ENCODE measurements at places on chromosomes 5 and 9. TPM values are rescaled to one million over a fixed set of nuclear protein-coding genes. Genes with fewer than 3 reads are reported as not detected.
A peak's percentile ranks its signal among the peaks of the same experiment; 100 is the strongest.

DNA sequence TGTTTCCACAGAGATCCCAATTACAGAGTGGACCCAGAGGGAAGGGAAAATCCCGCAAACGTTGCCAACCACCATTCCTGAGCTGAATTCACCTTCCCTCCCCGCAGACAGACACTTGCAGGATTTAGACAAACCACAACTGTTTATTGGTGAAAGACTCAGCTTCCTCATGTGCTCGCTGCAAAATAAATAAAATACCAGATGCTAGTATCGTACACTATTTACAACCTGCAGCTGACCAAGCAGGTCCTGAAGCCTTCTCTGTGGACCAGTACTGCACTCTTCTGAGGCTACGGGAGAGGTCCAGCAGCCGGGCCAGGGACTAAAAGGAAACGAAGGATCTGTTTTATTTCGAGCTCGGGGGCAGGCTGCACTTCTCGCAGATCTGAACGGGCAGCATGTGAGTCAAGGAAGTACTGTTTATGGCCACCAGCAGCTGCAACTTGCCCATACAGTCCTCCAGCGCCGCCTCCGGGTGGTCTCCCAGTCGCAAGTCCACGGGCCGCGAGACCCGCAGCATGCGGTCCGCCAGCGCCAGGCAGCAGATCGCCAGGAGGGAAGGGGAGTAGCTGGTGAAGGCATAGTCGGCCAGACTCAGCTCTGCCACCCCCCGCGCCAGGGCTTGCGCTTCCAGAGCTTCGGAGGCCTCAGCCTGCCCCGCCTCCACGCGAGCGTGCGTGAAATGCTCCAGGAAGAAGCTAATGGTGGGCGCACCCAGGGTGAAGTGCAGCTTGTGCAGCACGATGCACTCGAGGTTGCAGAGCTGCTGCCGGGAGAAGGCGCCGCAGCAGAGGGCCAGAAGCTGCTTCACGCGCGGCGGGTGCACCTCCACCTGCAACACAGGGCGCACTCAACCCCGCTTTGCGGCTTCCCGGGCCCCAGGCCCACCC is 2.1 kb downstream of the CCNO start:
- peak; percentile 52 for DNase-seq
- H3K27me3 ChIP-seq: peaks cover 100% of the 10 kb centered on the region
- H3K4me3 ChIP-seq: peak overlapping the region; percentile 58
- no peak overlapping the region for H3K27ac ChIP-seq
- peaks cover 25% of the 10 kb centered on the region for H3K4me1 ChIP-seq
- no peaks in the 10 kb centered on the region for H3K36me3 ChIP-seq

- no peak overlapping the region for H3K4me3 ChIP-seq
- H3K36me3 ChIP-seq: no peaks in the 10 kb centered on the region
- H3K27me3 ChIP-seq: no peaks in the 10 kb centered on the region
- H3K4me1 ChIP-seq: no peaks in the 10 kb centered on the region
- DNase-seq: peak; percentile 38
- no peak overlapping the region for H3K27ac ChIP-seq
These were observed 29.4 kb downstream of the ATPSCKMT start for GRCh38 chr5:10220248-10220647.

The VPS13A gene
- total RNA-seq: 39.9 TPM

DNA sequence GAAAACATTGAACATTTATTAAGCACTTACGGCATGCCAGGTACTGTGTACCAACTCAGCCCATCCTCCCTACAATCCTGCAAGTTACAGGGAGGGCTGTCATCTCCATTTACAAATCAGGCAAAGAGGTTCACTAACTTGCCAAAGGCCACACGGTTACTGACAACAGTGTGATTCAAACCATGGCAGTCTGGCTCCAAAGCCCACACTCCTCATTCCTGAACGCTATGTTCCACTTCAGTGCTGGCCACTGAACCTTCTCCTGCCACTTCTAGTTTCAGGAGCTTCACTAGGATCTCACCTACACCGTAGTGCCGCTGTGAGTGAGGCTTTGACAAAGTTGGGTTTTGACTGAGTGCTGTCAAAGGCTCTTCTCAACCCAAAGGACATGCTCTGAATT is 7.2 kb upstream of the LIFR start:
- no peak overlapping the region for H3K27ac ChIP-seq
- no peak for DNase-seq
- H3K4me1 ChIP-seq: no peaks in the 10 kb centered on the region
- H3K27me3 ChIP-seq: peaks cover 3% of the 10 kb centered on the region

DNA sequence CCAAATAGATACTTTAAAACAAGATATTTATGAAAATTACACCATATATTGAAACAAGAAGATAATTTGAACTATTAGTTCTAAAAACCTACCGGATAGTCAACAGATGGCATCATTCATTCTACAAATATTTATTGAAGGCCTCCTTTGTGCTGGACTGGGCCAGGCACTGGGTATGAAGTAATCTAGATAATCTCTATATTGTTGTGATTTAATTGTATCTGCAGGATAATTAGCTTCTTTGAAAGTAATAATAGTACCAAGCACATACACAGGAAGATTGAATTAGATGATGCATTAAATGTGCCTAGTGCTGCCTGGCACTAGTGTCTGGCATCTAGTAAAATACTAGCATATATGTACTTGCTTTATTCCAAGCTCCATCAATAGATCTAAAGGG is 735.2 kb upstream of the DMAC1 start:
- DNase-seq: no peak
- no peaks in the 10 kb centered on the region for H3K36me3 ChIP-seq
- no peak overlapping the region for H3K27ac ChIP-seq
- H3K4me1 ChIP-seq: peaks cover 9% of the 10 kb centered on the region

- H3K27ac ChIP-seq: no peak overlapping the region
- no peaks in the 10 kb centered on the region for H3K36me3 ChIP-seq
- no peak overlapping the region for H3K4me3 ChIP-seq
- peaks cover 6% of the 10 kb centered on the region for H3K4me1 ChIP-seq
- no peaks in the 10 kb centered on the region for H3K27me3 ChIP-seq
- no peak for DNase-seq
These were observed 85.7 kb upstream of the VCAN start for GRCh38 chr5:83385812-83386211.

The EIF4EBP3 gene
- 0.53 TPM for total RNA-seq

DNA sequence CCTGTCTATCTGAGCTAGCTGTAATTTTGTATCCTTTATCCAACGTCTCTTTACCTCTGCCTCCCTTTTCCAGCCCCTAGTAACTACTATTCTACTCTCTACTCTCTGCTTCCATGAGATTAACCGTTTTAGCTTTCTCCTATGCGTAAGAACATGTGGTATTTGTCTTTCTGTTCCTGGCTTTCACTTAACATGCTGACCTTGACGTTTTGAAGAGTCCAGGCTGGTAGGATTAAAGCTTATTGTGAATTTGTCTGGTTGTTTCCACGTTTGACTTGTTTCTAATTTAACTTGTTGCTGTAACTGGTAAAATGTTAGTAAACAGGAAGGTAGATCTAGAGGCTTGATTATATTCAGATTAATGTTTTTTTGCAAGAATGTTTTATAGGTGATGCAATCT is 385.3 kb downstream of the PSAT1 start:
- H3K27me3 ChIP-seq: no peaks in the 10 kb centered on the region
- H3K4me3 ChIP-seq: no peak overlapping the region
- DNase-seq: no peak
- H3K36me3 ChIP-seq: no peaks in the 10 kb centered on the region
- H3K4me1 ChIP-seq: peaks cover 22% of the 10 kb centered on the region
- no peak overlapping the region for H3K27ac ChIP-seq

- no peaks in the 10 kb centered on the region for H3K36me3 ChIP-seq
- no peak for DNase-seq
- H3K27ac ChIP-seq: no peak overlapping the region
- peaks cover 7% of the 10 kb centered on the region for H3K4me1 ChIP-seq
These were observed 118.0 kb upstream of the RAI14 start for GRCh38 chr5:34538026-34538672.

The RNF224 gene
- not detected for total RNA-seq

GRCh38 chr5:77171141-77171910 is 39.2 kb upstream of the PDE8B start:
- DNase-seq: no peak
- no peaks in the 10 kb centered on the region for H3K27me3 ChIP-seq
- no peaks in the 10 kb centered on the region for H3K4me1 ChIP-seq
- H3K36me3 ChIP-seq: no peaks in the 10 kb centered on the region
- H3K27ac ChIP-seq: no peak overlapping the region
- H3K4me3 ChIP-seq: no peak overlapping the region

DNA sequence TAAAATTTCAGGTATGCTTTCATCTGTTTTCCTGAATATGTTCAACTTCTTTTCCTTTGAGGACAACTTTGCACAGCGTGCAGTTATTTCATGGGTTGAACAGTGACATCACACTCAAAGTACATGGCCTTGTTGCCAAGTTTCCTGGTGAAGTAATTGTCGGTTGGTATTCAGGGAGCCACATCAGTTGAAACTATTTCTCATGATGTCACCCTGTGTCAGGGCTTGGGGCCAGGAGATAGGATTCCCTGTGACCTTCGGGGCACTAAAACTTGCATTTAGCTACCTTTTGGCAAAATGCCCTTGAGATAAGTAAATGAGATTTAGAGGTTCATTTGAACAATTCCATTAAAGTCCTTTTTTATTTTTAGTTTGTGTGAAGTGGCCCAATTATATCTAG is 383.9 kb downstream of the SH3GL2 start:
- no peaks in the 10 kb centered on the region for H3K4me1 ChIP-seq
- H3K36me3 ChIP-seq: no peaks in the 10 kb centered on the region
- DNase-seq: no peak
- H3K4me3 ChIP-seq: no peak overlapping the region
- no peaks in the 10 kb centered on the region for H3K27me3 ChIP-seq

- no peak overlapping the region for H3K4me3 ChIP-seq
- no peaks in the 10 kb centered on the region for H3K36me3 ChIP-seq
- H3K27ac ChIP-seq: no peak overlapping the region
- no peaks in the 10 kb centered on the region for H3K27me3 ChIP-seq
- DNase-seq: peak; percentile 25
These were observed 100.6 kb upstream of the IER5L start for GRCh38 chr9:129278391-129279237.

- H3K4me3 ChIP-seq: no peak overlapping the region
- no peaks in the 10 kb centered on the region for H3K4me1 ChIP-seq
- H3K36me3 ChIP-seq: no peaks in the 10 kb centered on the region
- no peak overlapping the region for H3K27ac ChIP-seq
These were observed 570.4 kb upstream of the ST8SIA4 start for GRCh38 chr5:101473483-101473882.

GRCh38 chr5:109105631-109106267 is 304.0 kb downstream of the PJA2 start:
- peak; percentile 42 for DNase-seq
- H3K4me3 ChIP-seq: no peak overlapping the region
- H3K36me3 ChIP-seq: no peaks in the 10 kb centered on the region
- no peak overlapping the region for H3K27ac ChIP-seq

GRCh38 chr5:74895906-74896305 is 29.7 kb upstream of the FAM169A start:
- H3K36me3 ChIP-seq: no peaks in the 10 kb centered on the region
- H3K27me3 ChIP-seq: no peaks in the 10 kb centered on the region
- no peak overlapping the region for H3K27ac ChIP-seq
- no peaks in the 10 kb centered on the region for H3K4me1 ChIP-seq
- H3K4me3 ChIP-seq: no peak overlapping the region
- DNase-seq: no peak

- H3K4me1 ChIP-seq: no peaks in the 10 kb centered on the region
- no peak for DNase-seq
- H3K27ac ChIP-seq: no peak overlapping the region
- H3K4me3 ChIP-seq: no peak overlapping the region
- no peaks in the 10 kb centered on the region for H3K36me3 ChIP-seq
- H3K27me3 ChIP-seq: no peaks in the 10 kb centered on the region
These were observed 94.8 kb upstream of the CDKN2B start for GRCh38 chr9:22103685-22104575.

DNA sequence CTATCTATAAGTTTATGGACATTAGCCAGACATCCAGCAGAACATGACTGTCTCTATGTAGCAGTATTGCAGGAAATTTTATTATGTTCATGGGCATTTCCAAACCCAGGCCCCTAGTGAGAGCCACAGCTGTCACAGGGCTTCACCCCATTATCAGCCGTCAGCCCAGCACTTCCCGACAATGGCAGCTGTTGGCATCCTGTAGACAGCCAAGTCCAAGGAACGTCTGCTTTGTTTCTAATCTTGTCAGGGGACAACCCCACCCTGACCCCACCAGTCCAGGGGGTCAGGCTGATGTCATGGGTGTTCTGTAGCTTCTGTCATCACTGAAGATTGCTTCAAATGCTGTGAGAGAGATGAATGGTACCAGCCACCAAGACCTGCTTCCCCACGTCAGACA is 565.3 kb upstream of the BRINP1 start:
- H3K27me3 ChIP-seq: no peaks in the 10 kb centered on the region
- no peaks in the 10 kb centered on the region for H3K4me1 ChIP-seq

DNA sequence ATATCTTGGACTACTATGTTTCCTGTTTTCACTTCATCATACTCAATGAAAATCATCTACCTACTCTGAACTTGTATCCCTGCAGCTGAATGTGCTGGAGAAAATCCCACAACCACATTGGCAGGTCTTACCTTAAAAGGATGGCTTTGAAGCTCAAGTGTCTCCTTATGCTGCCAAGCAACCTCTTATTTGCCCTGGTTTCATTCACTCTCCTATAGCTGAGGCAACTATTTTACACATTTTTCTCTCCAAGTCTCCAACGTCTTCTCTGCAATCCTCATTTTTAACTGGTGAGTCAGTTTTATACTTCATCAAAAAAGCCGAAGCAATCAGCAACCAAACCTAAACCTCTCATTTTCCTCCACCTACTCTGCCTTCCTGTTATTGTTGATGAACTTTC is 49.7 kb downstream of the POU4F3 start:
- no peaks in the 10 kb centered on the region for H3K4me1 ChIP-seq
- no peaks in the 10 kb centered on the region for H3K36me3 ChIP-seq
- H3K27ac ChIP-seq: no peak overlapping the region
- H3K4me3 ChIP-seq: no peak overlapping the region

DNA sequence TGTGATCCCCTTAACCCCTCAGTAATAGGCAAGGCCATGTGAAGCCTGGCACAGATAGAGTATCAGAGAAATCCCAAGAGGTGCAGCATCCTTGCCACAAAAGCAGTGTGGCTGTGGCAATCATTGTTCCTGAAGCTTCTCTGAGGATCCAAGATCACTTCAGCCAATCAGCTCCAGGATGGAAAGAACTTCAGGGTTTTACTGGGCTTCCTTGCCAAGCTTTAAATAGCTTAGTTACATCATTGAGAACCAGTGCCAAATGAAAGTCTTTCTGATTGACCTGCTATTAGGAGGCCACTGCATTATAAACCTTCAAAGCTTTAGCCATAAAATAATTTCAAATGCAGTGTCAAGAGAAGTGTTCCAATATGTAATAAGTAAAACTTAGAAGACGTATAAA is 430.6 kb downstream of the PIK3R1 start:
- H3K4me3 ChIP-seq: no peak overlapping the region
- H3K4me1 ChIP-seq: no peaks in the 10 kb centered on the region
- H3K27me3 ChIP-seq: no peaks in the 10 kb centered on the region
- no peaks in the 10 kb centered on the region for H3K36me3 ChIP-seq

The HRCT1 gene
- not detected for total RNA-seq

The NR3C1 gene
- total RNA-seq: 0.17 TPM

GRCh38 chr5:156395306-156395675 is 68.3 kb downstream of the SGCD start:
- no peak for DNase-seq
- no peaks in the 10 kb centered on the region for H3K4me1 ChIP-seq
- no peak overlapping the region for H3K4me3 ChIP-seq
- no peak overlapping the region for H3K27ac ChIP-seq

The NMUR2 gene
- not detected for total RNA-seq

All from neural progenitor cell (in vitro differentiated cells).